Stimulated activated memory B cell treated with anti-CD40 and anti-IgM and Interleukin-4, amounts not matched to agents 10 μg/mL and 1 μg/mL and 100 μg/mL, for 72 hours (primary cell): ENCODE measurements at places on chromosomes 2 and 18.

DNA sequence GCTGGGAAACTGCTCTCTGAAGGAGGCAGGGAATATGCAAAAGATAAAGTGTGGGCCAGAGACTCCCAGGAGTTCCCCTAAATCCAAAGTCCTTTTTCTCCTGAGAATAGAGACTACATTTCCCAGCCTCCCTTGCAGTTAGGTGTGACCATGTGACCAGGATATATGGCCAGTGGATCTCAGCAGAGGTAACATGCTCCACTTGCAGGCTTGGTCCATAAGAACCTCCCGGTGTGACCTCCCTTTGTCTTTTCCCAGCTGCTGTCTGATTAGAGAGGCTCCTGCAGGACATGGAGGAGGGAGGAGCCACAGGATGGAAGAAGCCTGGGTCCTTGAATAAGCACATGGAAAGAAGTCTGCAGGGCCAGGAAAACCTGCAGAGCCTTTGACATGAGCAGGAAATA is 76.2 kb downstream of the TGFA start:
- ATAC-seq = no peak

- ATAC-seq = peak; percentile 97
Measured at GRCh38 chr2:110858135-110858725, 125.9 kb downstream of the ACOXL start.

DNA sequence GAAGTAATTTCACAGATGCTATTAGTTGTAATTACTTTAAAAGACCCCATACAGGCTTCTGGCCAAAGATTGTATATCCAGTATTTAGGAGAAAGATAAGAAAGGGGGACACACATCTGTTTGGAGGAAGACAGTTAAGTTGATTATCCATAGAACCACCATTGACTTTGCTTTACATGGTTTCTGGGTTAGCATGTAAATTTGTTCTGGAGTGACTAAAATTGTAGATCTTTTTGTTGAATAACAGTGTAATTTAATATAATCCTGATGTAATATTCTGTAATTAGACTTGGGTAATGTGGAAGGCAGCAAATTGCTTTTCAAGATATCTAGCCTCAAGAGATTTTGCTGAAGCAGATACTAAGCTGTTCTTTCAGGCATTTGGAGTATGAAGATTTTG is 17.2 kb downstream of the COMMD1 start:
- ATAC-seq = no peak

DNA sequence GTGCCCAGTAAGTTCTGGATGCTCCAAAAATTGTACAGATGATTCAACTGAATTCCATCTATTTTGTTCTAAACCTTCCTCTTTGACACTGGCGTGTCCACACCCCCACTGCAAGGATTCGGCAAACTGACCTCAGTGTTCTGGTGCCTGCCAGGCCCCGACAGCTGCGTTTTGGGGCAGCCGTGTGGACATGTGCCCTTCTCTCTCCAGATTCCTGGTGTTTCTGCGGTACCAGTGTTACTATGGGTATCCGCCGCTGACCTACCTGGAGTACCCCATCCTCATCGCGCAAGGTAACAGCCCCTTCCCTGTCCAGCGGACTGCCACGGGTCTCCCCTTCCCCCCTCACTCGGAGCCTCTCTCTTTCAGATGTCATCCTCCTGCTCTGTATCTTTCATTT is 5.0 kb downstream of the SLC66A3 start:
- ATAC-seq = no peak

GRCh38 chr18:58315041-58315440 is 271.0 kb downstream of the NEDD4L start:
- no peak for ATAC-seq
